ENCODE measurements at places on chromosomes 4 and X.

GRCh38 chrX:71533851-71534561 is 1.1 kb downstream of the OGT start:
- peak; percentile 55 for DNase-seq

GRCh38 chr4:38319456-38320342 is 344.3 kb upstream of the KLF3 start:
- DNase-seq, result peak; percentile 82

DNA sequence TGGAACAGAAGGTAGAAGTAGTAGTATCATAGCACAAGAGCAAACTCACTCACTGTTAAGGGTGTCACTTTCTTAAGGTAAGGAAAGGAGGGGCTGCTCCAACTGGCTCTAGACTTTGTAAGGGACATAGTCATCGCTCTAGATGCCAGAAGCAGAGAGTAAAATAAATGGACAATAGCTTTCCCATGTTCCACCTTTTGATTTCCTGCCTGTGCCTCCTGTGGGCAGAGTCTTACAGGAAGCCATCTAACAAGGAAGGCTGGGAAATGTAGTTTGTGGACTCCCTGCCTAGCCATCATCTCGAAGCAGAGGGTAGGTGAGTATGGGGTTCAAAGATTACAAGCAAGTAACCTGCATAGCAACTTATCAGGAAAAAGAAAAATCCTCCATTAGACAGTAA is 1.7 kb upstream of the METTL14 start:
- DNase-seq, result no peak

DNA sequence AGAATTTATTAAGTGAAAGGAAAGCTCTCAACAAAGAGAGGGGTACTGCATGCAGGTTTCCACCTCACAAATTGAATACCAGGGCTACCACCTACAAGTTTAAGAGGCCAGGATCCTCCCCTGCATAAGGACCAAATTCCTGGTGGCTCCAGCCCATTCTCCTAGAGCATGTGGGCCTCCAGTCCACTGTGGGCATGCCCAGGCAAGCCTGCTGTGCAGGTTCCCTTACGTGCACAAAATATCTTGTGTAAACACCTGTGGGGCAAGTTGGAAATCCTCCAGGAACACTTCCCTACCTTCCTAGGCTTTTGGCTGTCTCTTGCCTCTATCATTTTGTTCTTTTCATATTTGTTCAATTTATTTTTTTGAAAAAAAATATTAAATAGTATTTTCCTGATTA is 724.3 kb downstream of the ARAP2 start:
- DNase-seq, result no peak

DNA sequence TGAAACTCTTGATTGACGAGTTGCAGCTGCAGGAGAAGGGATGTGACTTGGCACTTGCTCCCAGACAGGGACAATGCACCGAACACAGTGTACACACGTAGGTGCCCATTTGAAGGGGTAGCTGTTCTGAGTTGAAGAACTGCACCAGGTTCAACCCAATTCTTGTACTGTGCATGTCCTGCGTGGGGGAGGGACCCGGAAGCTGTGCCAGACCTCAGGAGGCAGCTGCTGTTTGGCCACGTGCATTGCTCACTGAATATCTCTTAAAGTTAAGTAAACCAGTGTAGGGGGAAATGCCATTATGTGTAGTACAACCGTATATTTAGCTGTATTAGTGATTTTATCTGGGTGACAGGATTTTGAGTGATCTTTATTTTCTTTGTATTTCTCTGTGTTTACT is 12.0 kb upstream of the RBBP7 start:
- peak; percentile 35 for DNase-seq

- no peak for DNase-seq
These were observed 72.7 kb upstream of the HGFAC start for GRCh38 chr4:3368841-3369760.

DNA sequence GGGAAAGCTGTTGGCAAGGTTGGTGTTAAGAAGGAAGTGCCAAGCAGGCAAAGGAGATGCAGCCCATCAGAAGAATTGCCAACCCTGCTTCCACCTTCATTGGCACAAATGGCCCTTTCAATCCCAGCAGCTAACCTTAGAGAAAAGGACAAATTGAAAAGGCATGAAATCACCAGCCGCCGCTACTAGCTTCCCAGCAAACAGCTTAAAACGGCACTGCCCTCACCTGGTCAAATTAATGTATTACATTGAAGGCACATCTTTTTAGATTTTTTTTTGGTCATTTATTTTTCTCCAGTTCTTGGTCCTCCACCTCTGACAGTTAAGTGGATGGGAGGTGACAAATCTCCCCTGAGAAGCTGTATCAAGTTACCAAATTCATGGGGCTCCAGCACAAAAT is 51.0 kb upstream of the NHSL2 start:
- DNase-seq, result no peak

DNA sequence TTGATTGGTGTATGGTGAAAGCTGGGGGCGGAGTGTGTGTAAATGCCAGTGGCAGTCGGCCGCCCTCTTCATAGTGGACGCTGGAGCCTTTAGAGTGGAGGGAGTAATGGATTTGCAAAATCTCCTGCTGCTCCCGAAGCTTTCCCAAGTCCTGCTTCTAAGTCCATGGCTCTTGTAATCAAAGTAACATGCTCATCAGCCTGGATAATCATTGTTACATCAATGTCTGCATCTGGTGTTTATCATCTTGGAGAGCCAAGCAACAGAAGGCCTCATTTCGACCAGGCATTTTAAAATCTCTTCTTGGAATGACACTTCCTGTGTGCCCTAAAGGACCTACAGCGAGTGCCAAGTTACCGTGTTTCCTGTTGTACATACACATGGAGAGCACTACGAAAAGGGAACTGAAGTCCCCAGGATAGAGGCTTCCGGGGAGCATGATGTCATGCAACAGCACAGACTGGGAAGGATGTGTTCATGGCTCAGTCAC is 32.2 kb downstream of the UNC5C start:
- no peak for DNase-seq

DNA sequence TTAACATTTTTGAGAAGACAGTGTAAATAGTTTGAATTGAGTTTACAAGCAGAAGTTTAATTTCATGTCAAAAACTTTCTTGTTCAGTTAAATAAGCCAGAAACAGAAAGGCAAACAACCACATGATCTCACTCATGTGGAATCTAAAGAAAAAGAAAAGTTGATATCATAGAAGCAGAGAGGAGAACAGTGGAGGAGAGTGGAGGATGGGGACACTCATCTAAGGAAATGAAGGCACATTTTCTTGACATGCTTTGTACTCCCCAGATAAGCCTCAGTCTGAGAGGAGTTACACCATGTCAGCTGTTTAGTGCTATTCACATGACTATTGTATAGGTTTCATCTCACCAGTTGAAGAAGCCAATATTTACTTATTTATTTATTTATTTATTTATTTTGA is 13.5 kb downstream of the SNCA start:
- DNase-seq, result no peak

GRCh38 chr4:162912482-162912881 is 254.2 kb downstream of the NAF1 start:
- DNase-seq, result no peak

All from MG63 (cell line).